Aorta (tissue), 5 donors: ENCODE measurements at places on chromosomes 1 and 21. TPM values are rescaled to one million over a fixed set of nuclear protein-coding genes. Genes with fewer than 3 reads are reported as not detected.
A peak's percentile ranks its signal among the peaks of the same experiment; 100 is the strongest.

- no peaks in the 10 kb centered on the region for H3K27me3 ChIP-seq
- no peaks in the 10 kb centered on the region for H3K36me3 ChIP-seq
Observed at GRCh38 chr1:32099426-32099825, 8.4 kb upstream of the KPNA6 start.

The KISS1 gene
- total RNA-seq = not detected

The NID1 gene
- 63.3 TPM for total RNA-seq

- DNase-seq = no peak
- H3K36me3 ChIP-seq = no peaks in the 10 kb centered on the region
- peaks cover 3% of the 10 kb centered on the region for H3K4me1 ChIP-seq
- no peak overlapping the region for H3K4me3 ChIP-seq
- H3K27me3 ChIP-seq = no peaks in the 10 kb centered on the region
Observed at GRCh38 chr1:114215436-114215835, 61.8 kb upstream of the SYT6 start.

DNA sequence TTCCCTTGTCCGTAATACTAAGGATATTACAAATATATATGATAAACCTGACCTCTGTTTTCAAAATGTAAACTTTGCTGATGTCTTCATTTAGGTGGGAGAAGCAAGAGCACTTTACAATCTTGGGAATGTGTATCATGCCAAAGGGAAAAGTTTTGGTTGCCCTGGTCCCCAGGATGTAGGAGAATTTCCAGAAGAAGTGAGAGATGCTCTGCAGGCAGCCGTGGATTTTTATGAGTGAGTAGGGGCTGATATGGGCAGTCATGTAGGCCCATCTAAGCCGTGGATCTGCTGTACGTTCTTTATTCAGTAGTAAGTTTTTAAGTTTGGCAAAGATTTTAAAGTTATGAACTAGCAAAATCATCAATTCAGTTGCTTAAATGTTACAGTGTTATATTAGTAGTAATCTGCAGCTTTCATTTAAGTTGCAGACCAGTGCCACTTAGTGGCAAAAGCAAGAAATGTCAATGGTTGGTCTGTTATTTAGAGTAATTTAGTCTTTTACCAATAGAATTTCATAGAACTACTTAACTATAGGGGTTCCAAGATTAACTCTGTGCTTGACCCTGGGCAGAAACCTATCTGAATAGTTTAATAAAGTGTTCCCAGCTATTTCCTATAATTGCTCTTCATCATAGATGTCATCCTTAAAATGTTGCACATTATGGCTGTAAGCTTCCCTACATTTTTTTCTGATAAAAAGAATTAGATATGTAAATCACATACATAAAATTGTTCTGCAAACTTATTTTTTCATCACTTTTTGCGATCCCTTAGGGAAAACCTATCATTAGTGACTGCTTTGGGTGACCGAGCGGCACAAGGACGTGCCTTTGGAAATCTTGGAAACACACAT is 21.3 kb downstream of the GPSM2 start:
- no peak overlapping the region for H3K27ac ChIP-seq
- H3K4me3 ChIP-seq = no peak overlapping the region
- H3K27me3 ChIP-seq = no peaks in the 10 kb centered on the region

The FAM151A gene
- total RNA-seq = not detected

DNA sequence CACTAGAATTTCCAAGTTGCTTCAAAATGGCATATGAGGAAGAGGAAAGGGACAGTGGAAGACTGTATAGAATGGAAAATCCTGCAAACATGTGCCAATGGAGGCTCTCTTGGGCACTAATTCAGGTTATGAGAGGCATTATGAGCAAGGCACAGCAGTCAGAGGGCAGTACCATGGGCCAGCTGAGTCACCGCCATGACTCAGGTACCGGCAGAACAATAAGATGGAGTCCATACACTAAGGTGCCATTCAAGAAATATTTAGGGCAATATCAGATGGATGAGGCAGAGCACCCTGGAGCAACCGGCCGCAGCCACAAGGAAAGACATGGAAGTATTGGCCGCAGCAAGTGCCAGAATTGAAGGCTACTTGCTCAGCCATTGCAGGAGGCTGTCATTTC is 25.6 kb upstream of the VAV3 start:
- H3K27ac ChIP-seq = no peak overlapping the region
- H3K4me3 ChIP-seq = no peak overlapping the region
- no peaks in the 10 kb centered on the region for H3K36me3 ChIP-seq
- H3K27me3 ChIP-seq = no peaks in the 10 kb centered on the region

DNA sequence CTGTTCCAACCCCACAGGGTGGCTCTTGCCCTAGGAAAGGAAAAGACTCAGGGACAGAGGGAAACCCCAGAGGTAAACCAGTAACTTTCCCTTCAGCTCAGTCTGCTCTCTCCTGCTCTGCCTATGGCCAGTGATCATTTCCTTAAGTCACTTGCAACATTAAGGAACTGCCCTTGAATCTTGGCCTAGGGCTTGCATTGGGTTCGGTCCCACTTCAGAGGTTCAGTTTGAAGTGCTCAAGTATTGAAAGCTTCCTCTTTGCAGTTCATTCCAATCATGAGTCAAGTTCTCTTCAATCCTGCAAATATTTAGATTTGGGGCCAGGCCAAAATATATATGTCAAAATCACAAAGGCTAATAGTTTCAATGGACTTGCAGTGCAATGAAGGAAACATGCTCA is 97.7 kb upstream of the IRF2BP2 start:
- no peaks in the 10 kb centered on the region for H3K36me3 ChIP-seq
- H3K4me3 ChIP-seq = no peak overlapping the region
- no peak for DNase-seq

- no peak for DNase-seq
- no peaks in the 10 kb centered on the region for H3K36me3 ChIP-seq
- no peaks in the 10 kb centered on the region for H3K4me1 ChIP-seq
- no peak overlapping the region for H3K27ac ChIP-seq
- H3K4me3 ChIP-seq = no peak overlapping the region
Observed at GRCh38 chr21:14616380-14617039, 70.4 kb upstream of the SAMSN1 start.

GRCh38 chr21:15682977-15683376 is 46.8 kb upstream of the USP25 start:
- H3K36me3 ChIP-seq = no peaks in the 10 kb centered on the region
- H3K4me3 ChIP-seq = no peak overlapping the region
- no peaks in the 10 kb centered on the region for H3K27me3 ChIP-seq
- no peaks in the 10 kb centered on the region for H3K4me1 ChIP-seq

GRCh38 chr1:155166471-155167165 is 6.5 kb downstream of the KRTCAP2 start:
- no peak overlapping the region for H3K27ac ChIP-seq
- no peak for DNase-seq
- H3K27me3 ChIP-seq = no peaks in the 10 kb centered on the region
- H3K4me1 ChIP-seq = no peaks in the 10 kb centered on the region
- H3K4me3 ChIP-seq = no peak overlapping the region
- no peaks in the 10 kb centered on the region for H3K36me3 ChIP-seq

- H3K4me3 ChIP-seq = no peak overlapping the region
- no peaks in the 10 kb centered on the region for H3K4me1 ChIP-seq
- no peaks in the 10 kb centered on the region for H3K36me3 ChIP-seq
- H3K27me3 ChIP-seq = no peaks in the 10 kb centered on the region
Observed at GRCh38 chr1:234769986-234770795, 160.2 kb upstream of the IRF2BP2 start.

The IL10 gene
- total RNA-seq = 12.6 TPM

GRCh38 chr1:51966559-51966958 is 23.9 kb downstream of the RAB3B start:
- H3K27ac ChIP-seq = no peak overlapping the region
- H3K27me3 ChIP-seq = no peaks in the 10 kb centered on the region
- no peak overlapping the region for H3K4me3 ChIP-seq
- no peak for DNase-seq
- H3K4me1 ChIP-seq = no peaks in the 10 kb centered on the region
- no peaks in the 10 kb centered on the region for H3K36me3 ChIP-seq

DNA sequence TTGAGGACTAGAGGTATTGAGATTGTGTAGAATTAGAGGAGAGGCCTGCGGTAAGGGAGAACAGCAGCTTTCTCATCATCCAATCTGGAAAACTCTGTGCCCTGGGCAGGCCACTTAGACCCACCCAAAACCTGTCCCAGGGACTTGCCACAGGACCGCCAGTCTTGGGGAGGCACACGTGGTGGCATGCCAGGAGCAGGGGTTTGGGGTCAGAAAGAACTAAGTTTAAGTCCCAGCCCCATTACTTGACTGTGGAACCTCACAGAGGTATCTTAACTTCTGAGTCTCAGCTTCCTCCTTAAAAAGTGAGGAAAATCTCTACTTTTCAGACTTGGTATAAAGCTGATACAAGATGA is 356.6 kb downstream of the HHAT start:
- no peak overlapping the region for H3K27ac ChIP-seq
- no peak overlapping the region for H3K4me3 ChIP-seq
- no peaks in the 10 kb centered on the region for H3K36me3 ChIP-seq

DNA sequence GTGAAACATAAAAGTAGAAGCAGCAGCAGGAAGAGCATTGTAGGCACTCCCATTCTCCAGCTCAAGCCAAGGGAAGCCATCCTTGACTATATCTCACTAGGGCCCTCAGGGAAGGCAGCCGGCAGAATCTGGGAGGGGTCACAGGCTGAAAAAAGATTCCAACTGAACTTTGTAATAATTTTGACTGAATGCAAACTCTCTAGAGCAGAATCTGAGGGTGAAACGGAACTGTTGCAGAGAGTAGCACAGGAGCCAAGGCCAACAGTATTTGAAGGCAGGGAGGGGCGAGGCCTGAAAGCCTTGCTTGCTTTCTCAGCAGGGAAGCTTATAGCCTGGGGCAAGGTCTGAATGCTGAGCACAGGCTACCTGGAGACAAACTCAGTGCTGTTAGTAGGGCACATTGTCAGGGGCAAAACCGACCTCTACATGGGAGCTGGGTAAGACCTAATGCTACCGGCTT is 180.6 kb downstream of the COL24A1 start:
- DNase-seq = no peak
- H3K4me1 ChIP-seq = no peaks in the 10 kb centered on the region
- no peaks in the 10 kb centered on the region for H3K36me3 ChIP-seq
- no peak overlapping the region for H3K4me3 ChIP-seq

The GJA8 gene
- total RNA-seq = not detected

The SV2A gene
- total RNA-seq = 20.5 TPM

GRCh38 chr1:9125325-9125724 is 3.6 kb downstream of the GPR157 start:
- no peaks in the 10 kb centered on the region for H3K27me3 ChIP-seq
- no peak overlapping the region for H3K4me3 ChIP-seq
- H3K27ac ChIP-seq = no peak overlapping the region
- H3K36me3 ChIP-seq = no peaks in the 10 kb centered on the region
- H3K4me1 ChIP-seq = no peaks in the 10 kb centered on the region

GRCh38 chr1:18703041-18703621 is 72.5 kb downstream of the PAX7 start:
- DNase-seq = no peak
- no peaks in the 10 kb centered on the region for H3K4me1 ChIP-seq
- no peak overlapping the region for H3K27ac ChIP-seq
- no peaks in the 10 kb centered on the region for H3K36me3 ChIP-seq

DNA sequence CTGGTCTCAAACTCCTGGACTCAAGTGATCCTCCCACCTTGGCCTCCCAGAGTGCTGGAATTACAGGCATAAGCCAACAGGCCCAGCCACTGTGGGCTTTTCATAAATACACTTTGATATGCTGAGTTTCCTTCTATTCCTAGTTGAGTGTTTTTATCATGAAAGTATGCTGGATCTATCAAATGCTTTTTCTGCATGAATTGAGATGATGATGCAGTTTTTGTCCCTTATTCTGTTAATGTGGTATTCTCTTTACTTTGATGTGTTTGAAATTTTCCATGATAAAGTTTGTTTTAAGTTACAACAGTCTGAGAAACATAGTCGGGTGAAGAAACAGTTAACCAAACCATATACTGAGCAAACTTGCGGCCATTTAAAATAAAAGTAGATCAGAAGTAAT is 24.1 kb downstream of the RNF115 start:
- H3K27me3 ChIP-seq = no peaks in the 10 kb centered on the region
- H3K4me3 ChIP-seq = no peak overlapping the region

GRCh38 chr1:92536211-92536979 is 49.7 kb upstream of the GFI1 start:
- no peaks in the 10 kb centered on the region for H3K36me3 ChIP-seq
- no peaks in the 10 kb centered on the region for H3K27me3 ChIP-seq
- H3K4me1 ChIP-seq = no peaks in the 10 kb centered on the region

DNA sequence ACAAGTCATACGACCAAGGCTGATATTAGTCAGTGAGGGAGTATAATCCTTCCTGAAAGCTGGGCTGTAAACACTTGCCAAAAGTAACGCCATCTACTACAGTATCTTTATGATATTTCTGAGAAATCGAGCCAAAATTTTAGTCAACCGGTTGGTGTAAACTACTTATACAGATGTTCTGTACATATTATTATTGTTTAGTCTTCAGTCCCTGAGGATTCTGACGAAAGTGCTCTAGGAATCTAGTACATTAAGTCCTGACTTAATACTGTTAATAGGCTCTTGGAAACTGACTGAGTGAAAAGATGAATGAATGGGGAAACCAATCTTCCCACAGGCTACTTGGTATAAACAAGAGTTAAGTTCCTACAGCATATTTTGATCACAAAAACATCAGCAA is 274.3 kb downstream of the USP25 start:
- no peak overlapping the region for H3K4me3 ChIP-seq
- no peaks in the 10 kb centered on the region for H3K36me3 ChIP-seq
- H3K27me3 ChIP-seq = no peaks in the 10 kb centered on the region
- no peak for DNase-seq
- no peak overlapping the region for H3K27ac ChIP-seq
- no peaks in the 10 kb centered on the region for H3K4me1 ChIP-seq

GRCh38 chr1:2890221-2890850 is 88.8 kb upstream of the TTC34 start:
- H3K4me1 ChIP-seq = no peaks in the 10 kb centered on the region
- H3K27me3 ChIP-seq = no peaks in the 10 kb centered on the region
- no peak for DNase-seq
- no peaks in the 10 kb centered on the region for H3K36me3 ChIP-seq

The OR6N1 gene
- not detected for total RNA-seq

GRCh38 chr1:206923009-206923960 is 1.5 kb upstream of the FCMR start:
- no peak overlapping the region for H3K27ac ChIP-seq
- H3K36me3 ChIP-seq = no peaks in the 10 kb centered on the region
- peak; percentile 67 for DNase-seq
- H3K27me3 ChIP-seq = no peaks in the 10 kb centered on the region

The CRNN gene
- total RNA-seq = not detected

DNA sequence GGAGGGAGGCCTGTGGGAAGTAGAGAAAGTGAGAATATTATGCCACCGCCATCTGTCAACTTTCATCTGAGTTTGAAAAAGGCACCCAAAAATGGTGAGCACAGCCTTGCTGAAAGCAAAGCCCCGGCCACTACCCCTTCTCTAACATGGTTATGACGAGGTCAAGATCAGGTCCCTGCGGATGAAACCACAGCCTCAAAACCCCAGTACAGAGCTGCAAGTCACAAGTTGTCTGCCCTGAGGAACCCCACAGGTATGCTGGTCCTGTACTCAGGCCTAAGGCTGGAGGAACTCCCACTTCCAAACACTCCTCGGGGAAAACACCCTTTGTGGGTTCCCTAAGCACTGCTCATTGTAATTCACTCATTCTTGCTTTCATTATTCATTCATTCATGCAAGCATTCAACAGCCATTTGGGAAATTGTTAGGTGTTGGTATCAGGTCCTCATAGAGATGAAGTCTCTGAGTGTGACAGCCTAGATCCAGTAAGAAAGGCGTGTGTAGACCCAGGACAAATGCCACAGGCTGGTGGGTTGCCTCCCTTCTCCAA is 216.6 kb upstream of the EDN2 start:
- no peak overlapping the region for H3K4me3 ChIP-seq
- H3K27ac ChIP-seq = no peak overlapping the region
- H3K4me1 ChIP-seq = no peaks in the 10 kb centered on the region
- H3K36me3 ChIP-seq = no peaks in the 10 kb centered on the region
- no peak for DNase-seq

- H3K4me3 ChIP-seq = no peak overlapping the region
- no peaks in the 10 kb centered on the region for H3K27me3 ChIP-seq
- H3K4me1 ChIP-seq = no peaks in the 10 kb centered on the region
- no peak overlapping the region for H3K27ac ChIP-seq
- no peaks in the 10 kb centered on the region for H3K36me3 ChIP-seq
Observed at GRCh38 chr21:25025596-25025995, 581.7 kb downstream of the MRPL39 start.

The GCSAML gene
- 0.06 TPM for total RNA-seq
